Naive thymus-derived CD4-positive, alpha-beta T cell (primary cell): ENCODE measurements at places on chromosomes 6 and 20. TPM values are rescaled to one million over a fixed set of nuclear protein-coding genes. Genes with fewer than 3 reads are reported as not detected.
A peak's percentile ranks its signal among the peaks of the same experiment; 100 is the strongest.

SLC12A5 gene
- not detected for total RNA-seq

BANF2 gene
- not detected for total RNA-seq

TSBP1 gene
- total RNA-seq = not detected in 2 replicates

IRF4 gene
- total RNA-seq = 11.8 TPM

- H3K4me3 ChIP-seq = no peak overlapping the region
- no peaks in the 10 kb centered on the region for H3K4me1 ChIP-seq
- DNase-seq = no peak
- no peak overlapping the region for H3K27ac ChIP-seq
These were observed 127.8 kb downstream of the LRRC1 start for GRCh38 chr6:53922539-53922981.

FAM209B gene
- 1.3 and 1.9 TPM in 2 replicates for total RNA-seq

GRCh38 chr6:40788661-40789655 is 201.8 kb upstream of the LRFN2 start:
- peak overlapping the region; percentile 44 for H3K27ac ChIP-seq

COX4I2 gene
- total RNA-seq = not detected

DNA sequence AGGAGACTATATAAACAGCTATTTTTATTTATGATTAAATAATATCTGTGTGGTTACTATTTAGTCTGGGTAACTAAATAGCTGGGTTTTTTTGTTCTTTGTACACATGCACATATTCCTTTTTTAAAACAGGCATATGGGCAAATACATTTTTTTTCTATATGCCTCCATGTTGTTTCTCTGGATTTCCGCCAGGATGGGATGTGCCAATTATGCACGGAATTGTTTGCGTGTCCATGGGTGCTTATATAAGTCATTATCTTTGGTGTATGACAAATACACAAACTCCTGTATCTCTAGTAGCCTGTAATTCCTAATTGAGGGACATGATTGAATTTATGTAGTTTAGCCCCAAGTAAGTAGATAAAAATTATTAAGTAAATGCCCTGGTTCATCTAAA is 226.9 kb downstream of the BCKDHB start:
- H3K27ac ChIP-seq = no peak overlapping the region
- no peak for DNase-seq

- DNase-seq = no peak
- H3K27ac ChIP-seq = no peak overlapping the region
- H3K36me3 ChIP-seq = no peaks in the 10 kb centered on the region
- H3K4me3 ChIP-seq = no peak overlapping the region
These were observed 45.9 kb upstream of the TULP1 start for GRCh38 chr6:35558571-35558970.

GRCh38 chr6:111263837-111264236 is 176.5 kb downstream of the SLC16A10 start:
- peaks cover 5% of the 10 kb centered on the region for H3K36me3 ChIP-seq
- no peak overlapping the region for H3K27ac ChIP-seq
- H3K4me3 ChIP-seq = no peak overlapping the region
- no peak for DNase-seq

- no peak overlapping the region for H3K4me3 ChIP-seq
- H3K36me3 ChIP-seq = no peaks in the 10 kb centered on the region
- H3K27me3 ChIP-seq = no peaks in the 10 kb centered on the region
- no peak for DNase-seq
- H3K4me1 ChIP-seq = peaks cover 6% of the 10 kb centered on the region
- no peak overlapping the region for H3K27ac ChIP-seq
These were observed 54.0 kb upstream of the REV3L start for GRCh38 chr6:111536910-111537527.

DNA sequence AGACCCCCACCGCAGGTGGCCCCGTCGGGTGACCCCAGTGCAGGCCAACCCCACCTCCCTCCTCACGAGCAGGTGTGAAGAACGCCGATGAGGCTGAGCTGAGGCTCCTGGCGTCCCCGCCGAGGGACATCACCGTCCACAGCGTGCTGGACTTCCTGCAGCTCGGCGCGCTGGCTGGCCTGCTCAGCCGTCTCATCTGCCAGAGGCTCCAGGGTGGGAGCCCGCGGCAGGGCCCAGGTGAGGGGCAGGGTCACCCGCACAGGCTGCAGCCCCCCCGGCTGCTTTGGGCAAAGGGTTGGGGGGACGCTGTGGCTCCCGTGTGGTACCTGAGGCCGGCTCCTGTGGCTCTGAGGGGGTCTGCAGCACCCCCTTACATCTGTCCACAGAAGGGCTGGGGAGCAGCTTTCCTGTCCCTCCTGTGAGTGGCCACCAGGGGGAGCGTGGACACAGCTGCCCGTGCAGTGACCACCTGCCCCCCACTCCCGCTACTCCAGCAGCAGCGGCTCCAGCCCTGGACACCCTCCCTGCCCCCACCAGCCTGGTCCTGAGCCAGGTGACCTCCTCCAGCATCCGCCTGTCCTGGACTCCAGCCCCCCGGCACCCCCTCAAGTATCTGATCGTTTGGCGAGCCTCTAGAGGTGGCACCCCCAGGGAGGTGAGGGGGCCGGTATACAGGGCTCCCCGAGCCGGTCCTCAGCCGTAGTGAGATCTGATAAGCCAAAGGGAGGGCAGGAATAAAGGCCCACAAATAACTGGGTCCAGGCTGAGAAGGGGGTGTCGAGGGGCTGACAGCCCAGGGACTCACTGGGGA is 16.5 kb downstream of the COL20A1 start:
- no peaks in the 10 kb centered on the region for H3K36me3 ChIP-seq
- H3K27ac ChIP-seq = no peak overlapping the region
- no peaks in the 10 kb centered on the region for H3K4me1 ChIP-seq
- H3K4me3 ChIP-seq = no peak overlapping the region
- peak; percentile 40 for DNase-seq

DNA sequence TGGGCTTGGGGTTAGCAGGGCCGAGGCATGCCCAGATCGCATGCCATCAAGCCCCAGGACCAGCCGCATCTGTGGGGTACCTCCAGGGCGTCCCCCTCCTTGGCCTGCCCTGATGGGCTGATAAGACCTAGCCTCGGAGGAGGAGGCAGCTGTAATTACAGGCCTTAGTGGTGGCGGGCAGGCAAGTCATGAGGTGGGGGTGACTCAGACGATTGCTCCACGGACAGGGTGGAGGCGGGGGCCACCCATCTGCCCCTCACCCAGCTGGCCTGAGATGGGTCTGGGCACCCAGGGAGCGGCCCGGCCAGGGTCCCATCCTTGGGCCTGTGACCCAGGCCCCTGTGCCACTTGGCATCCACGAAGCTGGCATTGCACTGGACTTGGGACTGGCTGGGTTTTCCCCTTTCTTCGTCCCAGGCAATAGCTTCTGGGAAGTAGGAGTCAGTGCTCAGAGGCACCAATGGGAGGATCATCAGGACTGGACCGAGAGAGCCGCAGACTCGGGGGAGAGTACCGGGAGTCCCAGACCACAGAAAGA is 57.5 kb downstream of the CEBPB start:
- H3K27ac ChIP-seq = no peak overlapping the region
- H3K27me3 ChIP-seq = no peaks in the 10 kb centered on the region
- H3K4me1 ChIP-seq = no peaks in the 10 kb centered on the region
- H3K36me3 ChIP-seq = no peaks in the 10 kb centered on the region
- H3K4me3 ChIP-seq = no peak overlapping the region

CLVS2 gene
- total RNA-seq = not detected

PAK5 gene
- total RNA-seq = not detected in 2 replicates

- H3K4me1 ChIP-seq = peaks cover 4% of the 10 kb centered on the region
- H3K27ac ChIP-seq = no peak within 1 kb of the TSS
- H3K27me3 ChIP-seq = no peaks in the 10 kb centered on the region
These were observed at the start of gene TMEM200A for GRCh38 chr6:130365166-130366106. Gene TMEM200A (plus strand): TSS chr6:130366017. CDS start chr6:130440423, 74,406 bp downstream.

C20orf141 gene
- not detected for total RNA-seq

DNA sequence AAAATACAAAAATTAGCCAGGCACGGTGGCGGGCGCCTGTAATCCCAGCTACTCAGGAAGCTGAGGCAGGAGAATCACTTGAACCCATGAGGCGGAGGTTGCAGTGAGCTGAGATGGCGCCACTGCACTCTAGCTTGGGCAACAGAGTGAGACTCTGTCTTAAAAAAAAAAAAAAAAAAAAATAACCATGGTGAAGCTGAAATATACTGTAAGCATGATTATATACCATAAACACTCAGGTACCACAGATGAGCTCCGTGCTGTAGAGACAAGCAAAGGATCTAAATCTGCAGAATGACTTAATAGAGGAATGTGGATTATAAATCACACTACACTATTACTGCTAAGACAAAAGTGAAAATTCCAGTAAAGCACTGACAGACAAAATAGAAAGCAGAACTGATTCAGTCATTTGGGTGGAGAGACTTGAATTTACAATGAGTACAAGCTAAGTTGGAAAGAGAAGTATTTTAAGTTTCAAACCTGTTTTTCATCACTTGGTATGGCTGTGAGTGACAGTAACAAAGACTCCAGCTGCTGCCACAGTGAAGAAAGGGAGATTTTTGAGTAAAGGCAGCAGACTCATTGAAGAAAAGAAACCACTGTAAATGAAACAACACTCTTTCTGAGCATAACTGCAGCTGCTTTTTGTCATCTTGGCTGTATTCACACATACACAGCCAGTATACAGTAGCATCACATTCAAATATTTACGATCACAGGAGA is 322.1 kb downstream of the RNGTT start:
- H3K36me3 ChIP-seq = no peaks in the 10 kb centered on the region
- no peaks in the 10 kb centered on the region for H3K27me3 ChIP-seq
- DNase-seq = no peak

DNA sequence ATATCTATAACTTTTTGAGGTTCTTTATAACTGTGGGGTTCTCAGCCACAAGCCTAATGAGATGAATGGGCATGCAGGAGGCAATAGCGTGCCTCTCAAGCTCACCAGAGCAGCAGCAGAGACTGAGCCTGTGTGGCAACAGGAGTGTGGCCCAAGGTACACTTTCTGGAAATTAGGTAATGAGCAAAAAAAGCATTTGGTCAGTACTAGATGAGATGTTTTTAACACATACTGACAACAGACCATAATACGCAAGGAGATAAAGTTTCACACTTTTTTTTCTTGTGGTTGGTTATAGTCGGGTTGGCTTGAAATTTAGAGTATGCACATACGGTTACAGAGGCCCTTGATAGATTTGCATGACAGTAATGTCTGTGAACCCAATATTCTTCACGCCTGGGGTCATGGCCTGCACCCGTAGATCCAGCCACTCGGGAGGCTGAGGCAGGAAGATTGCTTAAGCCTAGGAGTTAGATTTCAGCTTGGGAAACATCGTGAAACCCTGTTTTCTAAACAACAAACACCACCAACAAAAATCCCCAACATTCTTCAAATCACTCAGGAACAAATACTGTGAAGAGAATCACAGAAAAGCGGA is 300.1 kb downstream of the GMDS start:
- H3K36me3 ChIP-seq = no peaks in the 10 kb centered on the region
- no peak for DNase-seq

DNA sequence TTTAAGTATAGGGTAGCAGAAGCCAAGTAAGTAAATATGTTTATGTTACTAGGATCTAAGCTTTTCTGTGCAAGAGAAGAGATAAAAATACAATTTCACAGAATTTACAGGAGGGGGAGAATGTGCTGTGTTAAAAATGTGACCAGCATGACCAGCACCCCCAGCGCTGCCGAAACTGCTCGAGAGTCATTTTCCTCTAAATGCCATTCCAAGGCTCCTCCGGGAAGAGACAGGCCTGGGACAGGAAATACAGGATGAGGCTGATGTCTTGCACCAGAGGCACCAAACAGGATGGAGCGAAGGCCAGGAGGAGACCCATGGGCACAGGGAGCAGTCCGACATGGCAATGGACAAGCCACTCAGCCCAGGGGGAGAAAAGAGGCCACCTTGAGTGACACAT is 21.1 kb downstream of the TAF4 start:
- H3K27ac ChIP-seq = no peak overlapping the region
- H3K4me3 ChIP-seq = no peak overlapping the region
- DNase-seq = no peak
- no peaks in the 10 kb centered on the region for H3K27me3 ChIP-seq
- no peaks in the 10 kb centered on the region for H3K36me3 ChIP-seq

CCN5 gene
- total RNA-seq = not detected

DNA sequence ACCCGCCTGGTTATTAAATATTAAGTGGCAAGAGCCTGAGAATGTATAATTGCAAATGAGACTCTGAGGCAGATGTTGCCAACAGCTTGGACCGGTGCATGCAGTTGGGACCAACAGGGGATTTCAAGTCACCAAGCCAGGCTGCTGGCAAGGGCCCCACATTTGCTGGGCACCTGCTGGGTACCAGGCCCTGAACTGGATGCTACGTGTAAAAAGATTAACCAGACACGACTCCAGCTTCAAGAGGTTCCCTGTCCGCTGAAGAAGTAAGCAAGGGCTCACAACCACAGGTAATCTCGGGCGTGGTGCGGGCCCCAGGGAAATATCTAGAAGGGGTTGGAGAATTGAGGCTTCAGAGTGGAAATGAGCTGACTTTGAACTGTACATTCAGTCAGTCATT is 13.2 kb upstream of the SIRPA start:
- no peaks in the 10 kb centered on the region for H3K27me3 ChIP-seq
- no peak overlapping the region for H3K27ac ChIP-seq
- no peaks in the 10 kb centered on the region for H3K4me1 ChIP-seq
- no peaks in the 10 kb centered on the region for H3K36me3 ChIP-seq
- no peak for DNase-seq

TGM6 gene
- not detected for total RNA-seq

GRCh38 chr20:25632940-25633790 is 9.4 kb upstream of the NANP start:
- H3K27me3 ChIP-seq = no peaks in the 10 kb centered on the region
- H3K4me1 ChIP-seq = no peaks in the 10 kb centered on the region
- no peak overlapping the region for H3K27ac ChIP-seq
- DNase-seq = no peak

RSPH9 gene
- not detected in 2 replicates for total RNA-seq

GRCh38 chr20:24915892-24916291 is 33.2 kb upstream of the CST7 start:
- H3K27ac ChIP-seq = no peak overlapping the region
- peaks cover 4% of the 10 kb centered on the region for H3K4me1 ChIP-seq
- H3K4me3 ChIP-seq = no peak overlapping the region
- no peaks in the 10 kb centered on the region for H3K27me3 ChIP-seq
- no peaks in the 10 kb centered on the region for H3K36me3 ChIP-seq

SLC35B2 gene
- total RNA-seq = 17.6 TPM

- H3K27ac ChIP-seq = no peak overlapping the region
- H3K36me3 ChIP-seq = no peaks in the 10 kb centered on the region
- no peaks in the 10 kb centered on the region for H3K4me1 ChIP-seq
- no peak overlapping the region for H3K4me3 ChIP-seq
- no peaks in the 10 kb centered on the region for H3K27me3 ChIP-seq
These were observed 43.1 kb downstream of the CD109 start for GRCh38 chr6:73739096-73739495.

SYNDIG1 gene
- total RNA-seq = not detected

GRCh38 chr20:25072226-25072811 is 9.6 kb downstream of the VSX1 start:
- H3K4me1 ChIP-seq = no peaks in the 10 kb centered on the region
- no peaks in the 10 kb centered on the region for H3K36me3 ChIP-seq
- no peak overlapping the region for H3K4me3 ChIP-seq
- no peaks in the 10 kb centered on the region for H3K27me3 ChIP-seq
- no peak overlapping the region for H3K27ac ChIP-seq

GRCh38 chr6:133396233-133396983 is 155.3 kb downstream of the EYA4 start:
- H3K4me3 ChIP-seq = no peak overlapping the region
- H3K4me1 ChIP-seq = no peaks in the 10 kb centered on the region
- H3K36me3 ChIP-seq = no peaks in the 10 kb centered on the region
- H3K27me3 ChIP-seq = no peaks in the 10 kb centered on the region
